Activated CD4-positive, alpha-beta T cell treated with anti-CD3 and anti-CD28 coated beads, Interleukin-2, amount 10 ng/mL, durations not matched to agents 7 days and 5 days (primary cell): ENCODE measurements at places on chromosomes 12 and 14. TPM values are rescaled to one million over a fixed set of nuclear protein-coding genes. Genes with fewer than 3 reads are reported as not detected.

Gene ERP27
- 11.3 TPM for total RNA-seq

Gene DAD1
- 233 TPM for total RNA-seq

Gene LMO3
- not detected for total RNA-seq

Gene ATG101
- 28.3 TPM for total RNA-seq

Gene SMIM41
- total RNA-seq: not detected

- no peak for DNase-seq
Measured at GRCh38 chr12:71790331-71790730, 35.7 kb downstream of the RAB21 start.

DNA sequence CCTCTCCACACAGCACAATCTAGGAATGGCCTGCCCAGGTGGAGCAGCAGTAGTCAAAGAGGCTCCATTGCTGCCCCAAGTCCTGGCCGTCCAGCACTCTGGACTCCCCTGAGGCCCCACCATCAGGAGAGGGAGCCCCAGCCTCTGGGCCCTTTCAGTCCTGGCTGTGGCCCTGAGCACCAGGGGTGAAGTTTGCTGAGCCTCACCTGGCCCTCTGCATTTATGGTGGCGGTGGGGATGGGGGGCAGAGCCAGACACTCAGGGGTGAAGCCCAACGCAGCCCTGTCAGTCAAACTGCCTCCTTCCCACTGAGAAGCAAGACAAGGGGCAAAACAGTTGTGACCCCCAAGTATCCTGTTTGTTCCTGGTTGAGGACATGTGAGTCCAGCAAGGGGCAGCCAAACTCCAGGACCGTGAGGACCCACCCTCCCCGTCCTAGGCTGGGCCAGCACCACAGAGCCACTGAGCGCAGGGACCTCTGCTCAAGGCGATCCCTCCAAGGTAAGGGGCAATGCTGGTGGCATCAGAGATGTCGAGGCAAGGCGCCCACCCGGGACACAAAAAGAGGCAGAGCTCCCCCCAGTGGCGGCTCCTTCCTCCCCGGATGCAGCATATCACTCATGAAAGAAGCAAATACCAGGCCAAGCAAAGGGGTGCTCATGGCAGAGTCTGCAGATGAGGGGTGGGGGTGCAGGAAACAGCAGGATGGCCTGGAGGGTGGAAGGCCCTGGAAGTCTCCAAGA, 4.8 kb upstream of the AMN start:
- DNase-seq: peak; percentile 60

GRCh38 chr12:11673666-11674461, 24.4 kb downstream of the ETV6 start:
- no peak for DNase-seq

- DNase-seq: no peak
Measured at GRCh38 chr14:99564926-99565259, 39.1 kb downstream of the CCDC85C start.

DNA sequence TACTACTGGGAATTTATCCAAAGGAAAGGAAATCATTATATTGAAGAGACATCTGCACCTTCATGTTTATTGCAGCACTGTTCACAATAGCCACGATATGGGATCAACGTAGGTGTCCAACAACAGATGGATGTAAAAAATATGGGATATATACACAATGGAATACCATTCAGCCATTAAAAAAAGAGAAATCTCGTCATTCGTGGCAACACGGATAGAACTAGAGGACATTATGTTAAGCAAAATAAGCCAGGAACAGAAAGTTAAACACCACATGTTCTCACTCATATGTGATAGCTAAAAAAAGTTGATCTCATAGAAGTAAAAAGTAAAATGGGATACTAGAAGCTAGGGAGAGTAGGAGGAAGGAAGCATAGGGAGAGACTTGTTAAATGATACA, 82.9 kb upstream of the CLMN start:
- no peak for DNase-seq

DNA sequence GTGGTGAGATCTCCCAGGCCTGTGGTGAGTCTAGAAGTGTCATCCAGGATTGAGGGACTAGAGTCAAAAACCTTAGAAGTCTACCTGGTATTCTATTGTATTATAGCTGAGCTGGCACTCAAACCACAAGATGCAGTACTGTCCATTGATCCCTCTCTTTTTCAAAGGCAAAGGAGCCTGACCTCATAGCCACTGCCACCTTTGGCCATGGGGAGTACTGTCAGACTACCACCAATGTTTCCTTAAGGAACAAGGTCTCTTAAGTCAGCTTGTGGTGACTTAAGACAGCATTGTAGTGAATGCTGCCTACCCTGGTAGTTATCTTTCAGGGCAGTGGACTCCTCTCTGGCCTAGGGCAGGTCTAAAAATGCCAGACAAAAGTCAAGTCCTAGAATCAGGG, 878.0 kb upstream of the MDGA2 start:
- DNase-seq: no peak

GRCh38 chr12:88308825-88309224, 166.7 kb downstream of the TMTC3 start:
- DNase-seq: no peak

GRCh38 chr14:56173365-56173922, 55.2 kb downstream of the PELI2 start:
- DNase-seq: peak; percentile 40

DNA sequence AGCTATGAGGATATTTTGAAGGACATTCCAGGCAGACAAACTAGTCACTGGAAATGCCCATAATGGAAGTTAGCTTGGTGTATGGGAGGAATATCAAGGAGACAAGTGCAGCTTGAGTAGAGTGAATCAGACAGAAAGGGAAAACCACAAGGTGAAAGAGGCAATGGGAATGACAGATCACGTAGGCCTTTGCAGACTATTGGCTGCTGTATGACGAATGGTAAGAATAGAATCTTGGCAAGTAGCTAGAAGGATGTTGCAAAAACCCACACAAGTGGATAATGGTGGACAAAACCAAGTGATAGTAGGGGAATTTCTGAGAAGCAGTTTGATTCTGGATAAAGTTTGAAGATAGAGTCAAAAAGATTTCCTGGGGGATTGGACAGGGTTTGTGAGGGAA, 196.9 kb upstream of the NOVA1 start:
- DNase-seq: no peak

DNA sequence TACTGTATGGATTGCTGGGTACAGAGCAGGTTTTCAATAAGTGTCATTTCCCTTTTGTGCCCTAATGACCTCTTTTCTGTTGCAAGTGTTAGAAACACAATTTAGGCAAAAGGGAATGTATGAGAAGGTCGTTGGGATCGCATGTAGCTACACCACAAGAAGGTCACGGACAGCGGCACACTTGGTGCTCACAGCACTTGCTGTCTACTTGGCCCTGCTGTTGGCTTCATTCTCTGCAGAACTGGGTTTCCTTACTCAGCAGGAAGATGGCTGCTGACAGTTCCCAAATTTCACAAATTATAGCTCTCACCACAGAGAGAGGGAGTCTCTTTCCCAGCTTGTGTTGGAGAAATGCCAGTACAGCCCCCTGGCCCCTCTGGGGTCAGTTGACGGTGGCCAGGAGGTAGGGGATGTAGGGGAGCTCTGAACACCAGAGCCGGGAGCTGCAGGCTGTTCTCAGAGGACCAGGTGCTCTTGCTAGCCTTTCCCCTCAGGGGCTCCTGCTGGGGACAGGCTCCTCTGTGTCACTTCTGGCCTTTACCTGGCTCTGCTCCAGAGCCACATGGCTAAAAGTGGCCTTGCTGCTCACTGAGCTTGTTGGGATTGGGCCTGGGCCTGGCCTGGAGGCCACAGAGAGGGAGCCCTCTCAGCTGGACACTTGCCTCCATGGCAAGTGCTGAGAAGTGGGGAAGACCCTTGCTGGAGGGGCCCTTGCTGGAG, 50.9 kb upstream of the BCL7A start:
- DNase-seq: no peak
